ENCODE measurements at places on chromosomes 2 and 18.

- DNase-seq = no peak
These were observed 29.2 kb downstream of the MCFD2 start for GRCh38 chr2:46886268-46887027.

GRCh38 chr2:106664669-106665068 is 177.5 kb downstream of the CD8B2 start:
- no peak for DNase-seq

DNA sequence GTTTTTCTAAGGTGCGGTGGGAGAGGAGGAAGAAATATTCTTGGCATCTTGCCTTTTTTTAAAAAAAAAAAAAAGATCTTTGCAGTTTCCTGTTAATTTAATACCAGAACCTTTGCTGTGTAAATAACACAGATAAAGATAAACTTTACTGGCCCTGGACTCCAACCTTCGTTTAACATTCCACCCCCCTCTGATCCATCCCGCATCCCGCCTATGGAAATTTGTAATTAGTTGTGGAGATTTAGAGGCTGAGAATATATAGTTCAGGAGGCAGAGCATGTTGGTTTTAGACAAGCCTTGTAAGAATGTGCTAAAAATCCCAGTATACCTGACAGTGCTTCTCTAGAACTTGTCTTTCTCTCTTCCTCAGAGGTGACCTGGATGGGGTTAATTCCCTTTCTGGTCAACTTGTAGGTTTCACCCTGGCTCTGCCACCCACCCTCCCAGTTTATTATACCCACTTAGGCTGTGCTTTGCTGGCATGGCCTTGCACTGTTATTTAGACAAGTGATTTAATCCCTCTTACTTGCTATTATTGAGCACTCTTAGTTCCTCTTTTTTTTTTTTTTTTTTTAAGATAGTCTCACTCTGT is 2.9 kb upstream of the C2orf72 start:
- DNase-seq = no peak

- DNase-seq = no peak
These were observed 920.9 kb downstream of the NRXN1 start for GRCh38 chr2:50111067-50111466.

- peak; percentile 8 for DNase-seq
These were observed 95.7 kb upstream of the LINC00305 start for GRCh38 chr18:64244571-64244970.

DNA sequence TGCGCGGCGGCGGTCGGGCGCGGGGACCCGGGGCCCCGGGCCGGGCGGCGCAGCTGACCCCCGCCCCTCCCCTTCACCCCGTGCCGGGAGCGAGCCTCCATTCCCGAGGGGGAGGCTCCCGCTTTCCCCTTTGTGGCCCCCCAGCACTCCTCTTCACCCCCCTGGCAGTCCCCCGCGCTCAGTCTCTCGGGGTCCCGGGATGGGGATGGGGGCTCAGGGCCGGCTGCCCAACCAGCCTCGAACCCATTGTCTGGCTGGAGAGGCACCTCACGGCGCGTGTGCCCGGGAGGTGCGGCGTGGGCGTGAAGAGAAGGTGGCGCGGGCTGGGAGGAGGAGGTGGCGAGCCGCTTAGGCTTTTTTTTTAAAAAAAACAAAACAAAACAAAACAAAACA is 748 bp downstream of the FMNL2 start:
- no peak for DNase-seq

- no peak for DNase-seq
These were observed 1.2 kb upstream of the ZCCHC2 start for GRCh38 chr18:62521593-62521992.

- DNase-seq = no peak
These were observed 78.8 kb downstream of the MBP start for GRCh38 chr18:77053616-77054287.

- DNase-seq = no peak
These were observed 1038.6 kb downstream of the CBLN2 start for GRCh38 chr18:71505526-71505925.

- DNase-seq = no peak
These were observed 60.1 kb upstream of the YWHAQ start for GRCh38 chr2:9690716-9691498.

DNA sequence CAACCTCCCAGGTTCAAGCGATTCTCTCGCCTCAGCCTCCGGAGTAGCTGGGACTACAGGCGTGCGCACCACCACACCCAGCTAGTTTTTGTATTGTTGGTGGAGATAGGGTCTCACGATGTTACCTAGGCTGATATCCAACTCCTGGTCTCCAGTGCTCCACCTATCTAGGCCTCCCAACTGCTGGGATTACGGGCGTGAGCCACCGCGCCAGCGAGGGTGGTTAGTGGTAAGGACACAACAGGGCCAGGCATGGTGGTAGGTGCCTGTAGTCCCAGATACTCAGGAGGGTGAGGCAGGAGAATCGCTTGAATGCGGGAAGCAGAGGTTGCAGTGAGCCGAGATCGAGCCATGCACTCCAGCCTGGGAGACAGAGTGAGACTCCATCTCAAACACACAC is 26.6 kb upstream of the DUSP2 start:
- no peak for DNase-seq

DNA sequence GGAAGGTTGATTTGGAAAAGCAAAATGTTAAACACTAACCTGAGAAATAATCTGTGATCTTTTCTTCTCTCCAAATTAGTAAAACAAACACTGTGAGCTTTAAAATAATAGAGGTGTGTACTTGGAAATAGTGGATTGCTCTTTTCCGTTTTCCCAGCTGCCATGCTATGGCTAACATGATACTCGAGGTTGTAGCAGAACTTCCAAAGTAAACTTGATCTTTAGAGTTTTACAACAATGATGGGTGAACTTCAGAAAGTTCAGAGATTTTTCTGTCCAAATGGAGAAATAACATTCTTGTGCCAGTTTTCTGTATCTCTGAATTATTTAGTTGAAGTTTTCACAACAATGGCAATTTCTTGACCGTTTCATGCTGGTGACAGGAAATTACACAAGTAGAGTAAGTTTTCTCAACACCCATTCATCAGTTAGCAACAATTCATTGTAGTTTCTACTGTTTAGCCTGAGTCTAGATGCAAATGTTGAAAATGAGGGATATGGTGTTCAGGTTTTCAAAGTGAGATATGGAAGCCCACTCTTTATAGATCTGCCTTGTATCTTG is 135.3 kb upstream of the CTAGE1 start:
- no peak for DNase-seq

DNA sequence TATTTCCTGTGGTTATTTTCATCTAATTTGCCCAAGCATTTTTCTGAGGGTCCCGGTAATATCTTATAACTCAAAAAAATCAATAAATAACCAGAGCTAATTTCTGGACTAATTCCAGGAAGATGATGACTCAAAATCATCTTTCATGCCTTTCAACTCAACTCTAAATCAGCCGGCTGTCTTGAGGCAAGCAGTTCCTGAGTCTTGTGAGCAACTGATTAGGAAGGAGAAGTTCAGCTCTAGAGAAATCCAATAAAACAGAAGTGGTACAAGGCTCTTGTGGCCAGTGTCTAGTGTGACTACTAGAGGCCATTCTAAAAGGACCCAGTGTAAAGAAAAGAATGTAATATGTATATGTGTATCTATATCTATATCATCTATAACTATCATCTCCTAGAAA is 890.4 kb downstream of the TRIB2 start:
- no peak for DNase-seq

GRCh38 chr18:79403723-79404566 is 8.2 kb downstream of the NFATC1 start:
- DNase-seq = no peak

DNA sequence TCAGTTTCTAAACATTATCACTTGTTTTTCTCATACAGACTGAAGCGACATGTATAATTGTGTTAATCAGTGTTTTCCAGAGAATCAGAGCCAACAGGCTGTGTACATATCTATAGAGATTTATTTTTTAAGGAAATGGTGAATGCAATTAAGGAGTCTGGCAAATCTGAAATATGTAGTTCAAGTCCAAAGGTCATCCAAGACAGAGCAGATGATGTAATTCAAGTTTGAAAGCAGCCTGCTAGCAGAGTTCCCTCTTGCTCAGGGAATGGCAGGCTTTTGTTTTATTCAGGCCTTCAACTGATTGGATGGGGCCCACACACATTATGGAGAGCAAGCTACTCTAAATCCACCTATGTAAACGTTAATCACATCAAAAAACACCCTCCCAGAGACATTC is 282.6 kb downstream of the CBLN2 start:
- DNase-seq = no peak

DNA sequence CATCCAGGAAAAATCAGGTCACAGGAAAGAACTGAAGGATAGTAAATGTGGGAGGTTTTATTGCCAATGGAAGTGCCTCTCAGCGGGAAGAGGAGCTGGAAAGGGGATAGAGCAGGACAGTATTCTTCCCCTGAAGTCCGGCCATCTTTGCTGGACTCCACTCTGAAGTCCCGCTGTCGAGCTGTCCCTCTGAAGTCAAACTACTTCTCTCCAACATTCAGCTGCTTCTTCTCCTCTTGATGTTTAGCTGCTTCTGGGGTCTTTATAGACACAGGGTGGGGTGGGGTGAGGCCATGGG is 23.5 kb upstream of the SLC39A10 start:
- no peak for DNase-seq

DNA sequence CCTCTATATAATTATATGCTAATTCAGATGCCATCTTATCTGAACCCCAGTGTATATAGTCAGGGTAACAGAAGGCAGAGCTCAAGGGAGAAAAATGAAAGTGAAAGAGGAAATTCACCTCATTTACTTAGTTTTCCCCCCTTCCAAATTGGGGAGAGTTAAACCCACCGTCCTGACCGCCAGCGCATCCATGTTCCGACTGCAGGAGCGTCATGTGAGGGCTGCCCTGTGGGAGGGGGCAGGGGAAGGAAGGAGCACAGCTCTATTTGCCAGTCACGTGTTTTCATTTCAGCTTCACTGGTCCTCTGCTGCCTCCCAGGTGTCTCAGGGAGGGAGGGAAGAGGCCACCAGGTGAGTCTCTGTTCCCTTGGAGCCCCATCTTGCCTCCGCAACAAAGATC is 13.2 kb downstream of the CNNM4 start:
- DNase-seq = no peak

GRCh38 chr2:241275910-241276309 is 39.6 kb downstream of the HDLBP start:
- no peak for DNase-seq

GRCh38 chr2:134377730-134378129 is 123.9 kb downstream of the MGAT5 start:
- DNase-seq = no peak

DNA sequence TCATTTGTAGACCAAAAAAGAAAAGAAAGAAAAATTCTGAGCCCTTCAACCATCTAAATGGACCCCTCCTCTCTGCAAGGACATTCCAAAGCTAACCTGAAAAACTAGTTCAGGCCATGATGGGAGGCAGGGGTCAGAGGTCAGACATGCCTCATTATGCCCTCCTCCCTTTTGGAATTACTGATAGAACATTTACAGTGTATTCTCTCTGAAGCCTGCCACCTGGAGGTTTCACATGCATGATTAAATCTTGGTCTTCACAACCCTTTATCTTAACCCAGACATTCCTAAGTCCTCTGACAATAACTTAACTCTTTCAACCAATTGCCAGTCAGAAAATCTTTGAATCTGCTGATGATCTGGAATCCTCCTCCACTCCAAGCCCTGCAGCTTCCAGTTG is 86.0 kb downstream of the SPP2 start:
- no peak for DNase-seq

GRCh38 chr2:237725661-237726060 is 72.9 kb upstream of the RBM44 start:
- DNase-seq = no peak

DNA sequence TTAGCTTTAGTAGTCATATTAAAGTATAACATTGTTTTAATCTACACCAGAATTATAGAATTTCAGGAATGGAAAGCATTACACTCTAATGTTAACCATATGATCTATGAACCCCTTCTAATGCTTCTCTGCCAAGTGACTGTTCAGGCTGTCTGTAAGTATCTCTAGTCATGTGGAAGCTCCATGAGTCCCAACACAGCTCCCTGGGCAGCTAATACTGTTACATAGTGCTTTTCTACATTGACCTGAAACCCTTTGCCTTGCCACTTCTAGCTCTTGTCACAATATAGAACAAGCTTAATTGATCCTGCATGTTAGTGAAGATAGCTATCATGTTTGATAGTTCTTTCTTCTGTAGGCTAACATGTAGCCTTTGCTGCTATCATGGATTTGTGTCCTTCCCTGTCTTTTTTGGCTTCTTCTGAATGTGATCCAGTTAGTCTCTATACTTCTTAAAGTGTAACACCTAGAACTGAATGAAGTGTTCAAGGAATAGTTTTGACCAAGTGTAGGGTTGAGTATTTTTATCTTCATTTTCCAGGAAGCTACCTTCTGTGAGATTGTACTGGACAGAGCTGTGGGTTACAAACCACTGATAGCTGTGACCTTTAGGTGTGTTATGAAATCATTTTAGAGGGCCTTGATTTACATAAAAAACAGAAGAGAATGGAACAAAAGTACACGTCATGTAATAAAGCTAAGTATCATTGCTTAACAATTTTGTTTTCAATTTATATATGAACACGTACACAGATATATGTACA is 23.7 kb downstream of the BABAM2 start:
- DNase-seq = no peak

DNA sequence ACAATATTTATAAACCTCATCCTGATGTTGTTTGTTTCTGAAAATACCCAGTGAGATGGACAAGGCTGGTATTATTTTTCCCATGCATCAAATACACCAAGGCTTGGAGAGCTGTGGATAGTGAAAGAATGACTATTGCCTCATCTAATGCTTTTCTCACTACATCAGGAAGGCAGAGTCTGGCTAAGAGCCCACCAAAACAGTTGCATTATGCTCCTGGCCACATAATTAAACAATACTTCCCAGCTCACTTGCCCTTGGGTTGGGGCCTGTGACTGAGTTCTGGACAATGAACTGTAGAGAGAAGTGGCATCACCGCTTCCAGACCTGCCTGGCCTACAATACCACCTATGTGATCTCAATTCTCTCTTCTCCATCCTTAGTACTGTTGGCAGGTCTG is 46.4 kb upstream of the REEP1 start:
- DNase-seq = no peak
